ENCODE measurements at places on chromosomes 3 and 15.
A peak's percentile ranks its signal among the peaks of the same experiment; 100 is the strongest.

DNA sequence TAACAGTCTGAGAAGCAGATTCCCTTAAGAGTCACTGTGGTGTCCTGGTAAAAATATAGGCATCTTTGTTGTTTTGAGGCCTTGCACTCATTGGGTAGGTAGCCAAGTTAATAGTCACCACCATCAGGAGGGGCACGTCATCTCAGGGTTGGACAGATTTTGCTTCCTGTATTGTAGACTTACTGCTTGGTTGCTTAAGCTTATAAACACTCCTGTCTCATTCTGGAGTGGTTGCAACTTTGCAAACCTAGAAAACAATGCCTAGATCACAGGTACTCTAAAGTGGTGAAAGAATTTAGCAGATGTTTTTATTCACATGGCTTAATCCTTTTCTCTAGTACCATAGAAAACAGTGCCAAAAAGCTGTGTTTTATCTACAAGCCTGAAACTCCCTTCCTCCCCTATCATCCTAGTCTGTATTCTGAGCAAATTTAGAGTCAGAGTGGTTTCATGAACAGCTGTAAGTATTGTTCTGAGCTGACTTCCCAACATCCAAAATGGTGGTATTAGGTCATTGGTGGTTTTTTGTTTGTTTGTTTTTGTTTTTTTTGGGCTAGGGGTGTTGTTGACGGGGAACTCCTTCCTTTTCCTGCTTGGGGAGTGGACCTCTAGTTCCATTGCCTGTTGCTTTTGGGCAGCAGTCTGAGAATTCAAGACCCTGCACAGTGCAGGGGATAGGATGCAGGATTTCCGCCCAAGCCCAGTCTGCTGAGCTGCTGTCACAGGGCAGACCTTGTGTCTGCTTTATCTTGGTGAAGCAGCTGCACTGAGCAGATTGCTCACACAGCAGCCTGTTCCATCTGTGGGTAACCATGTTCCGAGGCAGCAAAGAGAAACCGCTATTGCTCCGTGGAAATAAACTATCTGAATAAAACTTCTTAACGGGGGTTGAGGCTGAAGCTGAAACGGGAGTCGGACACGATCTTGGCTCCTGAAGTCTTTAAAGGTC lies 202.0 kb downstream of the AKAP13 start:
- DNase-seq, result no peak

GRCh38 chr15:71278989-71279756 lies 163.9 kb downstream of the THSD4 start:
- no peak for DNase-seq

GRCh38 chr15:67782691-67782991 lies 42.7 kb upstream of the SKOR1 start:
- no peak for DNase-seq

GRCh38 chr15:95839367-95839782 lies 491.1 kb upstream of the NR2F2 start:
- no peak for DNase-seq

DNA sequence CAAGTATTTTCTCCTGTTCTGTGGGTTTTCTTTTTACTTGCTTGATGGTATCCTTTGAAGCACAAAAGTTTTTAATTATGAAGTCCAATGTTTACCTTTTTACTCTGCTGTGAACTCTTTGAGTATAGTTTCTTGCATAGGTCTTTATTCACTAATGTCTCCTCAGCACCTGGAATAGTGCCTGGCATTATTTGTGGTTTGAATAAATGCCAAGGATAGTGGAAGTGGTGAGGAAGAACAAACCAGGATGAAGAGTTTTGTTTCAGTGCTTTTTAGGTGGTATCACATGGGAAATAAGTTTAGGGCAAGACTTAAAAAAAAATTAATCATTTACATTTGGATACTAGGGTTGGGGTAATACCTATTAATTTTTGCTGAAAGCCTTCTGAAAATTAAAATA lies 25.7 kb downstream of the GPD1L start:
- no peak for DNase-seq

- DNase-seq, result no peak
Observed at GRCh38 chr3:155382396-155383042, 89.0 kb upstream of the STRIT1 start.

DNA sequence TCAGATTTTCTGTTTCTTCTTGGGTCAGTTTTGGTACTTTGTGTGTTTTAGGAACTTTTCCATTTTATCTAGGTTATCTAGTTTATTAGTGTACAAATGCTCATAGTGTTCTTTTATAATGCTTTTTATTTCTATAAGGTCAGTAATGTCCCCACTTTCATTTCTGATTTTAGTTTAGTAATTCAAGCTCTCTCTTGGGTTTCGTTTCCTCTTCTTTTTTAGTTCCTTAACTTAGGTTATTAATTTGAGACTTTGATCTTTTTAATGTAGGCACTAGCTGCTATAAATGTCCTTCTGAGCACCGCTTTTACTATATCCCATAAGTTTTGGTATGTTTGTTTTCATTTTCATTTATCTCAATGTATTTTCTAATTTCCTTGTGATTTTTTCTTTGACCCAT lies 27.0 kb upstream of the CD200R1L start:
- DNase-seq, result no peak

DNA sequence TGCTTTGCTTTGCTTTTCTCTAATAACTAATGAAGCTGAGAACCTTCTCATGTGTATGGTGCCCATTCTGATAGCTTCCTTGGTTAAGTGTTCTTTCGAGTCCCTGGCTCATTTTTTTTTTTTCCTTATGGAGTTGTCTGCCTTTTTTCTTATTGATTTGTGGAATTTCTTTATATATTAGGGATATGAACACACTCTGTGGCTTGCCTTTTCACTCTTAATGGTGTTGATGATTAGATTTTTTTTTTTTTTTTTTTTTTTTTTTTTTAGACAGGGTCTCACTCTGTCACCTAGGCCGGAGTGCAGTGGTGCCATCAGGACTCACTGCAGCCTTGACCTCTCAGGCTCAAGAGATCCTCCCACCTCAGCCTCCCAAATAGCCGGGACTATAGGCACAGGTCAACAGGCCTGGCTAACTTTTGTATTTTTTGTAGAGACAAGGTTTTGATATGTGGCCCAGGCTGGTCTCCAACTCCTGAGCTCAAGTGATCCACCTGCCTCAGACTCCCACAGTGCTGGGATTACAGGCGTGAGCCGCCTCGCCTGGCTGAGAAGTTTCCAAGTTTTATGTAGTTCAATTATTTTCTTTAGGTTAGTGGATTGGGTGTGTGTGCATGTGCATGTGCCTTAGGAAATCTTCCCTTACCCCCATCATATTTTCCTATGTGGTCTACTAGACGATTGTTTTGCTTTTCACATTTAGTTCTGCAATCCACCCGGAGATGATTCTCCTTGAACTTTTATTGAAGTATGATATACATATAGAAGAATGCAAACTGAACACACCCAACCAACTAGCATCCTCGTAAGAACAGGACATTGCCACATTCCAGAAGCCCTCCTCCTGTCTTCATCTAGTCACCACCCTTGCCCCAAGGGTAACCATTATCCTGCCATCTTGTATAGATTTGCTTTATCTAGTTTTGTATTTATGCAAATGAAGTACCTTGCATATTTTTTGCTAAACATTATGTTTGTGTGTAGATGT lies 1.7 kb upstream of the SNRPA1 start:
- DNase-seq, result no peak

DNA sequence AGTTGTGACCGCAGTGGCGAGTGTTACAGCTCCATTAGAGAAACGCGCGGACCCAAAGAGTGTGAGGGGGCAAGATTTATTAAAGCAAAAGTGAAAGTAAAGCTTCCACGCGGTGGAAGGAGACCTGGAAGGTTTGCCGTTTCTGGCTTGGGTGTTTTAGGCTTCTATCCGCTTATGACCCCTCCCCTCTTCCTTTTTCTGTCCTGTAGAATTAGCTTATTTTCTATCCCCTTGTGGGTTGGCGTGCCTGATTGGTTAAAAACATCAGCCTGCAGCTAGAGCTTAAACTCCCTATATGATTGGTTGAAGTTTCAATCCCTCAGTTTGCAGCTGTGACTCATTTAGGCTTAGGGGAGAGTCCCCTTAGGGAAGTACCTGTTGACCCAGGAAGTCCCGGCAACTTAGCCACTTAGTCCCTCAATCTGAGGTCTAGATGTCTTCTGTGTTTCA lies 39.6 kb downstream of the C3orf38 start:
- no peak for DNase-seq

GRCh38 chr3:169953462-169954141 lies 13.0 kb upstream of the SEC62 start:
- no peak for DNase-seq

GRCh38 chr3:133662278-133662651 lies 524 bp upstream of the TOPBP1 start:
- DNase-seq, result no peak

- DNase-seq, result no peak
Observed at GRCh38 chr3:194181612-194182529, 45.9 kb downstream of the HES1 start.

DNA sequence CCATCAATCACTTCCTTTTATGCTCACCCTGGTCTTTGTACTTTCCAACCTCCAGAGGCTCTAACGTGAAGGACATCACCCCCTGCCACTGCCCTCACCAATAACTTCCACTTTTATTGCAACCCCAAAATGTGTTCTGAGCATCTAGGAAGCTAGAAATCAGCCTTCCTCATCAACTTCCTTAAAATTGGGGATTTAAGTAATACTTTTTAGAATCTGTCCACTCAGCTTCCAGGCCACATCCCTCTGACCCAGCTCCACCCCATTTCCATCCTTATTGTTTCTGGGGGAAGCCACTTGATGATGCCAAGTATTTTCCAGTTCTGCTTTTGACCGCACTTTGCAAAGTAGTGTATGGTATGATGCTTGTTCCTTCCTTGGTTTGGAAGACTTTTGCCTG lies 73.5 kb upstream of the XCR1 start:
- no peak for DNase-seq

GRCh38 chr15:100681335-100681746 lies 79.0 kb downstream of the ASB7 start:
- DNase-seq, result peak; percentile 75

- no peak for DNase-seq
Observed at GRCh38 chr15:89401631-89402517, 67.2 kb upstream of the POLG start.

GRCh38 chr15:22936577-22937472 lies 43.3 kb downstream of the CYFIP1 start:
- no peak for DNase-seq

GRCh38 chr3:128313935-128314334 lies 152.8 kb downstream of the DNAJB8 start:
- no peak for DNase-seq

DNA sequence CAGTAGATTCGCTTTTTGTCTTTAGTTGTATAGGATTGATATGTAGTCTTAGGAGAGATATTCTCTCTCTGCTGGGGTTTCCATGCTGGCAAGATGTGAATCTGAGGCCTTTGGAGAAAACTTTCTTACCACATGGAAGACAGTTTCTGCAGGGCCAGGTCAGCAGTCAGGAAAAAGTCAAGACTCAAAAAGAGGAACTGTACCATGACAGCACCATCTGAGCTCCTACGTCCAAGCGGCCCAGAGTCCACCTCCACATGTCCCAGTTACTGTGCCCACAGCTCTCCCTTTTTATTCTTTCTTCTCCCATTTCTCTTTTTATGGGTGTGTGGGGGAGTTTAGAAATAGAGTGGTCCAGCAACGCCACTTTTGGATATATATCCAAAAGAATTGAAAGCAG lies 172.0 kb downstream of the MTHFS start:
- DNase-seq, result no peak

DNA sequence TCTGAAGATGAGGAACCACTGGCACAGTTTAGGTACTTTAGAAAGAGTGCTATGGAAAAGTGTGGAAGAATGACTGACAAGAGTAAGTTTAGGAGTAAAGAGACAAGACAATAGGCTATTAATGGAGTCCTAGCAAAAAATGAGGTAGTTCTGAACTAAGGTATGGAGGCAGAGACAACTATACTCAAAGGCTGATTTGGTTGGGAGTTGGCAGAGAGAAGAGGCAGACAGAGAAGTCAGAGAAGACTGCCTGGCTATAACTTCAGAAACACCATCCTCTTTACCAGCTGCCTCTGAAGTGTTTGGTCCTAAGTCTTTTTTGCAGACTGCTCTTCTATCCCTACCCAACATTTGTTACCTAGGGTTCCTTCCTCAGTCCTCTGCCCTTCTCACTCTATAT lies 19.2 kb downstream of the DYNC1LI1 start:
- no peak for DNase-seq

- DNase-seq, result no peak
Observed at GRCh38 chr3:1531981-1532380, 439.2 kb downstream of the CNTN6 start.

DNA sequence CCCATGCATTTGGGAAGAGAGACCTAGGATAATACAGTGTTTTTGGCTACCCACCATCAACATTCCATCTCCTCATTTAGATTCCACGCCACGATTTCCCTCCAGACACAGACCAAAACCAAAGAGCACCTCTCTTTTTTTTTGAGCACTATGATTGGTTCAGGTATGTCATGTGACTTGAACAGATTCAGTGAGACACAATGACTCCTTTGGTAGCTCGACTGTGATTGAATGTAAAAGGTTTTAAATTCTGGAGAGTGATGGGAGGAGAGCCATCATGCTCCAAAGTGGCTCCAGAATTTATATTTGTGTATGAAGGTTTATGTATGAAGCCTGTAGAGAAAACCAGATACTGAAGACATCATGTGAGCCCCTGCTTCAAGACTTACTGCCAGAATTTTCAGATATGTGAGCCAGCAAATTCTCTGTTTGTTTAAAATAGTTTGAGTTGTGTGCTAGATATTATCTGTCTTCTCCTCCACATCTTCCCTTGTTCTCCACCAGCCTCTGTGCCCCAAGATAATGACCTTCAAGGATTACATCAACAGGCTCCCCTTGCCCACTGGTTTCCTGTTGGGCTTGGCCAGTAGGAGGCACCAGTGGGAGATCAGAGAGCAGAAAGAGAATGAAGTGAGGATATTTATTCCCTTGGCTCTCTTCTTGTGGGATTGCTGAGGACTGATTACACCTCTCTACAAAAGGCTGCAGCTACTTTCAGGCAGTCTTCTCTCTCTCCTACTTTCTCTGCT lies 12.5 kb downstream of the MYD88 start:
- DNase-seq, result peak; percentile 9

DNA sequence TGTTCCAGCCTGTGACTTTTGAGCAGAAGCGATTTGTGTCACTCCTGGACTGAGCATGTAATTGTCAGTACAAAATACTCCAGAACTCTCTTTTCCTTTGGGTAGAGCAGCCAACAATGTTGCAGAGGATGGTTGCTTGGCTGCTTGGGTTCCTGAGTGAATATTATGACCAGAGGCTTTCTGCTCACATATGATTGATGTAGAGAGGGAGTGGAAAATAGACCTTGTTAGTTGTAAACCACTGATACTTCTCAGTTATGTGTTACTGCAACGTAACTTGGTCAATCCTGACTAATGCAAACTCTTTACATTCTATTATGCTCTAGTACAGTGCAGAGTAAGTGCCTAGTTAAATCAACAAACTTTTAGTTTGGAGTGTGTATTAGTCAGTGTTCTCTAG lies 322.6 kb upstream of the KCNH8 start:
- no peak for DNase-seq

GRCh38 chr15:25251700-25252390 lies 187.0 kb downstream of the UBE3A start:
- DNase-seq, result no peak

GRCh38 chr3:122497425-122497824 lies 17.3 kb downstream of the KPNA1 start:
- no peak for DNase-seq

- no peak for DNase-seq
Observed at GRCh38 chr3:105788593-105788992, 80.2 kb downstream of the CBLB start.

- DNase-seq, result no peak
Observed at GRCh38 chr3:20924646-20925385, 738.8 kb upstream of the SGO1 start.

- DNase-seq, result no peak
Observed at GRCh38 chr3:19213603-19214220, 65.4 kb downstream of the KCNH8 start.
